Natural killer cell treated with Interleukin-12 subunit alpha and Interleukin-12 subunit beta and Interleukin-15 and Interleukin-18, amount 100 ng/mL, for 72 hours (primary cell): ENCODE measurements at places on chromosomes 11 and 22. TPM values are rescaled to one million over a fixed set of nuclear protein-coding genes. Genes with fewer than 3 reads are reported as not detected.

Gene ANO9
- 2.4 TPM for total RNA-seq

Gene TPP1
- 48.6 TPM for total RNA-seq

Gene MS4A3
- not detected for total RNA-seq

Gene PIH1D2
- total RNA-seq = 0.48 TPM

Gene SNX19
- total RNA-seq = 68.8 TPM

Gene MYOD1
- not detected for total RNA-seq

Gene MAML2
- total RNA-seq = 15.9 TPM

GRCh38 chr11:35127619-35128018 lies 11.4 kb upstream of the CD44 start:
- H3K27me3 ChIP-seq = no peaks in the 10 kb centered on the region
- peaks cover 47% of the 10 kb centered on the region for H3K4me1 ChIP-seq
- H3K36me3 ChIP-seq = no peaks in the 10 kb centered on the region
- peak overlapping the region; percentile 71 for H3K27ac ChIP-seq
- no peak for DNase-seq
- peak overlapping the region; percentile 81 for H3K4me3 ChIP-seq

DNA sequence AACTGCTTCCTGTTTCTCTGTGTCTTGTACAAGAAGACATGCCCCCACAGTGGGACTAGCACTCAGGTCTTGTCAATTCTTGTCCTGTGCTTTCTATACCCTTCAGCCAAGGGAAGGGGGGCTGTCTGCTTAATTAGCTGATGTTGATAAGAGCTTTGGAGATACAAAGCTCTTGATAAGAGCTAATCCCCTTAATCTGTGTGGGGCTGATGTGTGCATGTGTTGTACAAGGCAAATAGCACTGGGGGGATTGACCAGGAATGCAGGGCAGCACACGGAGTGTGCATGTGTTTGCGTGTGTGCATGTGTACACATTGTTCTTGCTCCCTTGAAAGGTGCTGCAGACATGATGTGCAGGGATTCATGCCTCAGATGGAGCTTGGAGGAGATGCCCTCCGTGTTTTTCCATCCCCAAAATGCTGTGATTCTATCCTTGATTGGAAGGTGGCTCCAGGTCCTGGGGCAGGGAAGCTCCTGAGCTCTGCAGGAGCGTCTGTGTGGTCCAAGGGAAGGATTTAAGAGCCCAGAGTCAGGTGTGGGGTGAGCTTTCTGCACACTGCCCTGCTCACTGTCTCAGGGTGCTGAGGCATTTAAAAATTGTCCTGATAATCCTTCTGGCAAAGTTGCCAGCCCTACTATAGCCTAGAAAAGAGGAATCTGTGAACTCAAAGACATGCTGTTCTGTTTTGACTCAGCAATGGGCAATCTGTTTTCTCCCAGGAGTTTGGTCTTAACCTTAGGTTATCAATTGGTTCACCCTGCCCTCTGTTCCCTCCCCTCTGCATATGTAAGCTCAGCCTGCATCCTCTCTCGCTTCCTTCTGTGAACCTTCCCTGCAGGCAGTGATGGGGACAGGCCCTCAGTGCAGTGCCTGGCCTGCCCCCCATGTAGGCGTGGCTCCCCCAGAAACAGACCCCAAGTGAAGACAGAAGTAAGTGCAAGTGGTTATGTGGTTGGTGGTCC lies 102.0 kb downstream of the GRIK4 start:
- no peaks in the 10 kb centered on the region for H3K27me3 ChIP-seq
- peak overlapping the region; percentile 91 for H3K27ac ChIP-seq
- peaks cover 25% of the 10 kb centered on the region for H3K4me1 ChIP-seq
- no peak for DNase-seq
- peak overlapping the region; percentile 72 for H3K4me3 ChIP-seq

DNA sequence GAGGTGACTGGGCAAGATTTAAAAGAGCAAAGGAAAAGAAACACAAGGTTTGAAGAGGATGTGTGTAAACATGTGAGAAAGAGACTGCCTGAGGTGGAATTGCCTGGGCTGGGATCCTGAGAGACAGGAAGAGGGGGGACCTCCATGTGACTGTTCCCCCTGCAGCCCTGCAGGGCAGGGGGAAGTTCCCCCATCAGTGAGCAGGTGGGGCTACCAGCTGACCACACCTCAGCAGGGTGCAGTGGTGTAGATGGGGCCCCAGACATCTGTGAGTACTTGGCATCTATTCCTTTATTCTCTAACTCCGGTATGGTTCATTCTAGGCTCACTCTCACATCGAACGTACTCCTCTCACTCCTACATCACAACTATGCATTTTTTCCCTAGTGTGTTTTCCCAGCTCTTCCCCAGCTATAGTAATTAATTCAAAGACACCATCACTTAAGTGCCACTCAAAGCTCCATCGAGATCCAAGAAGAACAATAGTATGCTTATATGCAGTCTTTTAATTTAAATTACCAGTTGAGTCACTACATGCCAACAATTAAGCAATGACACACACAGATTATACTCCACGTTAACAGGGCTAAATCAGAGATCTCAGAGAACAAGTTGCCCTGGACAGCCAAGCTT lies 42.7 kb downstream of the LGR4 start:
- no peak for DNase-seq
- no peaks in the 10 kb centered on the region for H3K4me1 ChIP-seq

DNA sequence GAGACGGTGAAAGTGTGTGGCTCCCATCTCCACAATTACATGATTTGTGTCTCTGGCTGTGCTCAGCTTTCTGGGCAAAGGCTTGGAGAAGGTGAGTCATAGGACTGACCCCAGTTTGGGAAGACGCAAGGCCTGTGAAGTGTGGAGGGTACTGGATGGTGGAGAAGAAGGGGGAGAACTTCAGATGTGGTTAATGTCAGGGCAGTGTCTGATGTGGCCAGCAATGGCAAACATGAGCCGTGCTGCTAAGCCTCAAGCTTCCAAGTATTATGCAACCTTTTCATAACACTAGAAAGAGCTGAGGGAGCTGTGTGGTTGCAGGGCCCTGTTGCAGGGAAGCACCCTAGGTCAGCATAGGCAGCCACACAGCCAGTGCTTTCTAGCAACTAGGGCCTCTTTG lies 110.9 kb downstream of the NTM start:
- peaks cover 7% of the 10 kb centered on the region for H3K27me3 ChIP-seq
- no peak for DNase-seq
- H3K4me3 ChIP-seq = no peak overlapping the region
- no peaks in the 10 kb centered on the region for H3K4me1 ChIP-seq
- H3K36me3 ChIP-seq = no peaks in the 10 kb centered on the region
- no peak overlapping the region for H3K27ac ChIP-seq

GRCh38 chr11:120859552-120860295 lies 164.2 kb upstream of the TBCEL start:
- no peaks in the 10 kb centered on the region for H3K36me3 ChIP-seq
- H3K27me3 ChIP-seq = no peaks in the 10 kb centered on the region
- H3K4me3 ChIP-seq = no peak overlapping the region
- peak overlapping the region; percentile 57 for H3K27ac ChIP-seq
- H3K4me1 ChIP-seq = peaks cover 47% of the 10 kb centered on the region
- no peak for DNase-seq

- no peak for DNase-seq
- H3K27me3 ChIP-seq = no peaks in the 10 kb centered on the region
- no peaks in the 10 kb centered on the region for H3K4me1 ChIP-seq
- H3K4me3 ChIP-seq = no peak overlapping the region
Measured at GRCh38 chr11:23903044-23903704, 593.7 kb upstream of the LUZP2 start.

GRCh38 chr11:68826726-68827125 lies 15.0 kb downstream of the CPT1A start:
- H3K36me3 ChIP-seq = peaks cover 5% of the 10 kb centered on the region
- no peak overlapping the region for H3K4me3 ChIP-seq
- H3K27ac ChIP-seq = peak overlapping the region; percentile 96
- peaks cover 39% of the 10 kb centered on the region for H3K4me1 ChIP-seq

GRCh38 chr11:12411806-12412727 lies 34.7 kb downstream of the PARVA start:
- no peak overlapping the region for H3K4me3 ChIP-seq
- no peak for DNase-seq
- no peak overlapping the region for H3K27ac ChIP-seq

DNA sequence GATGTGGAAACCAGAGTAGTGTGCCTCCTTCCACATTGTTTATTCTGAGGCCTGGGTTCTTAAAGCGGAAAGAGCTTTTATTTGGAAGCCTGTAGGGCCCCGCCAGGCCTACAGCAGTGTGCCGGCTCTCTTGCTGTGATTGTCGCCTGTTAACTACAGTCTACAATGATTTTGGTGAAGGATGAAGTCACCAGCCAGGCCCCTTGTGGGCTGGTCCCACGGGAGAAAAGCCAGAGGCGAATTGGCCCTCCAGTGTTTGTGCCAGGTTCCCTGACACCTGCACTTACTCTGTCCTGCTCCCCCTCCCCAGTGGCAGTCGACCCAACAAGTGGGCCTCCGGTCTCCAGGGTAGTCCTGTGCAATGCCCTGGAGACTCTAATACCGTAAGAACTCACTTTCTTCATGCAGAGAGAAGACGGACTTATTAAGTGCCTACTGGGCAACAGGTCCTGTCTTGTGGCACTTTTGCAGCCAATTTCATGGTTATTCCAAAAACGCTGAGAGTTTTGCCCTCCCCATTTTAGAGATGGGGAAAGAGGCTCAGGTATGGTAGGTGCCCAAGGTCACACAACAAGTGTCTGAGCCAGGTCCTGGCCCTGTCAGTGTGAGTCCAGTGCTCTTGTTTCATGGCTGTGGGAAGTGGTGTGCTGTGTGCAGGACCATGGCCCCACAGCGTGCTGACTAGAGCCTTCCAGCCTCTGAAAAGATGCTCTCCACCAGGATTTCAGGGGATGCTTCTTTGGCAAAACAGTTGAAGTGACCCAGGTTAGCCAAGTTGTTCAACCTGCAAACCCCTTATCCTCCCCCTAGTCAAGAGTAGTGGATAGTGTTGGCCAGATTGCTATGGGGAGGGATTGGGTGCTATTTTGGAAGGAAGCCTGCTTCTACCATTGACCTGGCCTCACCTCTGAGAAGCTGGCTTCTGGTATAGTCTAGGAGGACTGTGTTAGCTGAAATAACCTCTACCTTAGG lies 1.4 kb downstream of the MICAL2 start:
- peak overlapping the region; percentile 76 for H3K4me3 ChIP-seq
- H3K36me3 ChIP-seq = no peaks in the 10 kb centered on the region
- H3K4me1 ChIP-seq = peaks cover 25% of the 10 kb centered on the region

DNA sequence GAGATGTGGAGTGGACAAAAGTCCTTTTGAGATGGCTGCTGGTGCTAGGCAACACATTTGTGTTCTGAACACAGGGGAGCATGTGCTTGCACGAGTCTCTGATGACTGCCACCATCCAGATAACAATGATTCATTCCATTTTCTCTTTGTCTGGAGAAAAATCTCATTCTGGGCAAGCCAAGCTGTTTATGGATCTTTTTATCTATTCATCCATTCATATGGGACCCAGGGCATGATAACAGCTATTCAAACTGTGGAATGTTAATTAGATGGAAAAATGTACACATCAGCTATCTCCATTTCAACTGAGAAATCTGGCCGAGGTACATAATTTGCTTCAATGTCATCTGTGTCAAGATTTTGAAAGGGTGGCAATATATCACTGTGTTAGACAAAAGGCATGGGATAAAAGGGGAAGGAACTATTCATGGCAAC lies 117.5 kb upstream of the ZBED5 start:
- no peak overlapping the region for H3K4me3 ChIP-seq
- H3K36me3 ChIP-seq = no peaks in the 10 kb centered on the region
- DNase-seq = no peak

- no peaks in the 10 kb centered on the region for H3K27me3 ChIP-seq
- peak within 1 kb of the TSS; percentile 98 for H3K27ac ChIP-seq
- DNase-seq = peak; percentile 83
- H3K4me1 ChIP-seq = peaks cover 45% of the 10 kb centered on the region
Measured at GRCh38 chr11:117232092-117232878, at the start of gene RNF214. Gene RNF214, plus strand, starts transcription at chr11:117232671. Its CDS starts 1,602 bp downstream, at chr11:117234273.

GRCh38 chr11:70478166-70478890 lies 80.0 kb downstream of the CTTN start:
- no peak overlapping the region for H3K27ac ChIP-seq
- no peak for DNase-seq
- no peak overlapping the region for H3K4me3 ChIP-seq

- H3K4me1 ChIP-seq = peaks cover 14% of the 10 kb centered on the region
- peaks cover 11% of the 10 kb centered on the region for H3K27me3 ChIP-seq
- no peak overlapping the region for H3K4me3 ChIP-seq
- H3K36me3 ChIP-seq = no peaks in the 10 kb centered on the region
- no peak overlapping the region for H3K27ac ChIP-seq
Measured at GRCh38 chr11:76765863-76766350, 17.2 kb upstream of the TSKU start.

- H3K36me3 ChIP-seq = peaks cover 24% of the 10 kb centered on the region
- H3K27ac ChIP-seq = peak overlapping the region; percentile 96
- DNase-seq = no peak
- peaks cover 74% of the 10 kb centered on the region for H3K4me1 ChIP-seq
- peak overlapping the region; percentile 25 for H3K4me3 ChIP-seq
Measured at GRCh38 chr22:21591695-21592094, 24.2 kb downstream of the UBE2L3 start.
